ENCODE measurements at places on chromosomes 7 and 10.

- no peak for DNase-seq
Measured at GRCh38 chr7:97818066-97818663, 54.0 kb downstream of the ASNS start.

- DNase-seq, result no peak
Measured at GRCh38 chr10:21090609-21091082, 193.5 kb upstream of the NEBL start.

GRCh38 chr10:99945263-99945662, 64.5 kb downstream of the DNMBP start:
- DNase-seq, result no peak

DNA sequence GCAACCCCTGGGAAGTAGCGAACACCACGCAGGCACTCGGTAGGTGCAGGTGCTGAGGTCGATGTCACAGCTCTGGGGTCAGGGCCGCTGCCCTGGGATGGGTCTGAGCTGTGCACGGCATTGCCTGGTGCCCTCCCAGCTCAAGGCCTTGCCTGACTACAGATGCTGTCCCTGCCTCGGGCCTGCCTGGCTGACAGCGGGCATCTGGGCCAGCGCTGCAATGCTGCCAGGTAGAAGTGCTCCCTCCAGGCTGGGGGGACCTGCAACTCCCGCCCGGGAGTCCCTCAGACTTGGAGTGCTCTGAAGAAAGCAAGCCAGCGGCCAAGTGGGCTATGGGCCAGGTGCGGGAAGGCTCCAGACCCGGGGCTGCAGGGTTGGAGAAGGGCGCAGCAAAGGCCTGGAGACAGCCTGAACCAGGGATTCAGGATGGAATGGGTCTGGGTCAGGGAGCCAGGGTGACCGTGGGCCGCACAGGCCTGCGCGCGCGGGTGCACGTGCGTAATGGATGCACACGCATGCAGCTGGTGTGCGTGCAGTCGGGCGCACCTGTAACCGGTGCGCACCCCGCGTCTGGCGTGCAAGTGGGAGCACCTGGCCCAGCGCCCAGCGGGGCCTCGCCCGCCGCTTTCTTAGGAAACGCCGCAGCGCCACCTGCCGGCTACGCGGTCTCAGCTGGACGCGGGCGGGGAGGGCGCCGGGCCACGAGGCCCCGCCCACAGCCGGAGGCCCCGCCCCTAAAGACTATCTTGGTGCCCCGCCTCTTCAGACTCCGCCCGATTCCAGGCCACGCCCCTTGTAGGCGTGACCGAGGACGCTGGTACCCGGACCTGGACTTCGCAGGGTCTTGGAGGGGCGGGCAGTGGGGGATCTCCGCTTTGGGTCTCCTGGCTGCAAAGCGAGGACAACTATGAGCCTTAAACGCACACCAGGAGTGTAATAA, 46.7 kb downstream of the MICALL2 start:
- DNase-seq, result peak; percentile 93

GRCh38 chr10:55400075-55400849, 599.2 kb upstream of the PCDH15 start:
- no peak for DNase-seq

GRCh38 chr10:111137587-111137986, 60.8 kb downstream of the ADRA2A start:
- no peak for DNase-seq
